ENCODE measurements at places on chromosomes 7 and 10.
A peak's percentile ranks its signal among the peaks of the same experiment; 100 is the strongest.

GRCh38 chr7:116354546-116355423, 144.4 kb downstream of the TES start:
- DNase-seq, result peak; percentile 62

DNA sequence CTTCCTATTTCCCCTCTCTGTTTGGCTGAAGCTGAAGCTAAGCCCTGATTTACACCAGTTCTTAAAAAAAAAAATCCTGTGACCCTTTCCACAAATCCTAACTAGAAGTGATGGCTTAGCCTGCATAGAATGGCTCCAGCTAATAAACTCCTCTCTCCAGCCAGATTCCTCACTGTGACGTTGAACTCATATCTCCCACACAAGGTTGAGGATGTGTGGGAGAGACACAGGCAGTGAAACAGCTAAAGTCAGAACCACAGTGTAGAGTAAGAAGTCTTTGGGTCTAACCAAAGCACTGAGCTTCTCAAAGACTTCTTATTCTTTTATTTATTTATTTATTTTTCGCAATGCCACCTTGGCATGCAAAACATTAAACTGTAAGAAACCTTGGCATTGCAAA, 268.3 kb downstream of the SNX13 start:
- DNase-seq, result no peak

GRCh38 chr7:22394739-22395138, 37.8 kb upstream of the RAPGEF5 start:
- no peak for DNase-seq

- DNase-seq, result no peak
Measured at GRCh38 chr7:87144173-87144657, 8.0 kb upstream of the DMTF1 start.

DNA sequence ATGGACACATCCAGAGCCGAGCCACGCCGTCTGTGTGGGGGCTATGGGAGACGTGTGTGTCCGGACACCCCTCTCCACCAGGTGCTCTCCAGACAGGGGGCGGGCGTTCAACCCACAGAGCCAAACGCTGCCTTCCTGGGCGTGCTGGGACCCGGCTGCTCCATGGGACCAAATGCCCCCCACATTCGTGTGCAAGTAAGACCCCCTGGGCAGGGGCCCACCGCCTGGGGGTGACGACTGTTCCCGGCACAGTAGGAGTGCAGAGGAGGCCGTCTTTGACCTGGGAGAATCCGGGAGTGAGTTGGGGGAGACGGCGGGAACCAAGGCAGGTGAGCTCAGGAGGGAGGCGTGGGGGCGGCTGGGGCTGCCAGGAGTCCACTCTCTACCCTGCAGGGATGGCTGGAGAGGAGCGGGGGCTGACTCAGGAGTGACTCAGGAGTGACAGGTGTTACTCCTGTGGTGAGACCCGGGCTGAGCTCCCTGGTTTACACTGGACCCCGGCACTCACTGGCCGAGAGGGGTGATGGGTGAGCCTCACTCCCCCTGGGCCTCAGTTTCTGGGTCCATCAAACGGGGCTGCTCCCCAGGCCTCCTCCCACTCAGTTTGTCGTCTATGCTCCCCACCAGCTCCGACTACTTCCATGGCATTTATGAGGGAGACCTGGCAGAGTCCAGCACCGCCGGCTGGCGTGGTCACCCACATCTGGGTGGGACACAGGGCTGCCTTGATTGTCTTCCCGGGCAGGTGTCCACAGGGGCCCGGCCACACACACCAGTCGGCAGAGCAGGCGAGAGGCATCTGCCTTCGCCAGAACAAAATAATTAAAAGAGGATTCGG, 95.0 kb downstream of the MICALL2 start:
- no peak for DNase-seq

All from hepatic stellate cell (primary cell).